ENCODE measurements at places on chromosomes 3 and 15.

GRCh38 chr3:9316881-9317361 lies 45.9 kb upstream of the THUMPD3 start:
- no peak for DNase-seq

DNA sequence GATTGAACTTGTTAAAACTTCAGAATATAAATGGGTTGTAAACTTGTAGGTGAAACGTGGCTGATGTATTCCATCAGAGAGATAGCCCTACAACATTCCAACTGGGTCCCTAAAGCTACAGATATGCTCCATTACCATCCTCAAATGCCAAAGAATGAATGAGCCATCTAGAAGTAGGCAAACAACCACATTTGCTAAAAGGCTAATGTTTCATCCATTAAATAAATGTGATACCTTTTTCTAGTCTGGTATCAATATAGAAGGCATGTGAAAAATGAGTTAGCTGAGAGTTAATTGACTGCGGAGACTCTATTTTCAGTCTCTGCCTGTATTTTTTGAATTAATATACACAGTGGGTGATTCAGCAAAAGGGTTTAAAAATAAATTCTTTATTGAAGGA lies 203.8 kb downstream of the RBMS3 start:
- no peak for DNase-seq

- no peak for DNase-seq
Measured at GRCh38 chr15:68417897-68418296, 14.1 kb downstream of the ITGA11 start.

- DNase-seq = no peak
Measured at GRCh38 chr15:92601592-92602266, 53.8 kb downstream of the FAM174B start.

DNA sequence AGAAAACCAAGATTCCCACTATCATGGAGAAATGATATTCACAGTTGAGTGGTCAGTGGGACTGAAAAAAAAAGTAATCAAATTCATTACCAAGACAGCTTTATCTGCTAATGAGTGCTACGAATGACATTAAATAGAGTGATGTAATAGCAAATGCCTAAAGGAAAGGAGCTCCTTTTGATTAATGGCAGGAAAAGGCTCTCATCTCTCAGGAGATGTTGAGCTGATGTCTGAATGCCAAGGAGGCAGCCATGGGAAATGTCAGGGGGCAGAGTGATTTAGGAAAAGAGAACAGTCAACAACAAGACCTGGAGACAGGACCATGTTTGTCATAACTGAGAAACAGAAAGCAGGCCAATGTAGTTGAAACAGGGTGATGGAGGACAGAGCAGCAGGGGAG lies 96.7 kb upstream of the SNTN start:
- no peak for DNase-seq

DNA sequence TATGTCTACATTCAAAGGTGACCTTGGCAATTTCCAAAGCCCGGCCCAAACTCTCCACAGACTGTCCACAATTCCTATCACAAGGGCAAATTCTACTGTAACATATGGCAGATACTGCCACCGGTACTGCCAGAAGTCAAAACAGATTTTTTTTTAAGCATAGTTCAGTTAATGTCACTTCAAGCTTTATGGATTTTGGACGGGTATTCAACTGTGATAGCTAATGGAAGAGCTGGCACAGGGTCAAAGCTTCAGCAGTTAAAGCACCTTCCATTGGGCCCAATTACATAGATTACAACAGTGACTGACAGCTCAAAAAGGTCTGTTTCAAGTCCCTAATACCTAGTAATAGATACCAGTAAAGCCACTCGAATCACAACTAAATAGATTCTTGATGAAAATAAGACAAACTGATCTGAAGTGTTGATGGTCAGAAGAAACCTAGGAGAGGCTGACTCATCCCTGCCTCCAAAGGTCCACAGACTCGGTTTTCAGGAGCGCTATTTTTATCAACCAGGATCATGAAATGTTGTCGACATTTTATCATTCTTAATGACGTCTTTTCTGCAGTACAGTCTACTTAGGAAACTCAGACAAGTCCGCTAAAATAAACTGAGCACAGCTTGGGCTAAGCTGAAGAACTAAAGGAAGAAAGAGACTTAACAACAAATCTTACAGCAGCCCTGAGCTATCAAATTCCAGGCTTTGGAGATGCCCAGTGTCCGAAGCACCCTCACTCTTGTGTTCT lies 38.7 kb downstream of the ANXA2 start:
- DNase-seq = no peak

- DNase-seq = no peak
Measured at GRCh38 chr15:77719450-77719849, 86.7 kb upstream of the LINGO1 start.

GRCh38 chr3:113211330-113212149 lies at the start of gene BOC:
Gene BOC (plus strand): TSS chr3:113211557. CDS start chr3:113249803, 38,246 bp downstream.
- no peak for DNase-seq

GRCh38 chr3:124964387-124964786 lies 29.8 kb upstream of the MUC13 start:
- no peak for DNase-seq

- DNase-seq = no peak
Measured at GRCh38 chr3:136162322-136162721, 33.8 kb downstream of the MSL2 start.

- no peak for DNase-seq
Measured at GRCh38 chr3:55516392-55517030, 29.4 kb upstream of the WNT5A start.

DNA sequence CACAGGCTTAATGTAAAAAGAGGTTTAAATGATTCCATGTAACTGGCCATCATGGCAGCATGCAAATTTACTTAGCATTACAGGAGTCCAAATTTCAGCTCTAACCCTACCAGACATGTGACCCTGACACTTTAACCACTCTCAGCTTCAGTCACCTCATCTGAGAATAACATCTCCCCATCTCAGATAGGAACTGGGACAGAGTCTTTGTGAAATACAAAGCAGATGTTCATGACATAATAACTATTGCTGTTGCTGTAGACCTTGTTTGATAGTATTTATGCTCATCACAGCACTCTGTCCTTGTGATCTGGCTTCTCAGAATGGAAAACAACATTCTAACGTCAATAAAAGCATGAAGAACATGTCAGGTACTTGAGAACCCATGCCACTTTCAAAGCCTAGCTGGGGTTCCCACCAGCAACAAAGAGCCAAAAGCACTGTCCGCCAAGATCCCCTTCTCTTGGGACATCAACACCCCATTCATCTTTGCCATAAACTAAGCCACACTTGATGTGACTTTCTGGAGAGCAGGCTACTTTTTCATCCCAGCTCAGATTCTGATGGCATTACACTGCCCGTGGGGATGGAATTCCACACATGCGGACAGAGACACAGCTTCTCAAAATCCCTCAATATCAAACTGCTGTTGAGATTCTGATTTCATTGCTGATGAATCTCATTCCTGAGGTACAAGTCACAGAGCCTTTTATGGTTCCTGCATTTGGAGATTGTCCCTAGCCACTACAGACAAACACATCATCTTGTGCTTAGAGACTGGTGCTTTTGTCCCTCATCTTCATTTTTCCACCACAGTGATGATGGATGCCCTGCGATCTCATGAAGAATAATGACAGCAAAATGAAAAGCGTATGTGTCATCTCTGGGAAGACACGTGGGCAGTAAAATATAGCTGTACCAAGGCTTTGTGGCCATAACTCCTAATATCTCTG lies 202.7 kb downstream of the TNIK start:
- DNase-seq = no peak

DNA sequence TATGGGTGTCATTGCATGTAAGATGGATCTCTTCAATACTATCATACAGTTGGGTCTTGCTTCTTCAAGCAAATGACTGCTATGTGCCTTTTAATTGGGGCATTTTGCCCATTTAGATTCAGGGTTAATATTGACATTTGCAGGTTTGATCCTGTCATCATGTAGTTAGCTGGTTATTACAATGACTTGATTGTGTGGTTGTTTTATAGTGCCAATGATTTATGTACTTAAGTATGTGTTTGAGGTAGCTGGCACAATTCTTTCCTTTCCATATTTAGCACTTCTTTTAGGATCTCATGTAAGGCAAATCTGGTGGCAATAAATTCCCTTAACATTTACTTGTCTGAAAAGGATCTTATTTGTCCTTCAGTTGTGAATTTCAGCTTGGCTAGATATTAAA lies 267.5 kb downstream of the VGLL3 start:
- no peak for DNase-seq

GRCh38 chr3:23004971-23005370 lies 198.2 kb upstream of the UBE2E2 start:
- no peak for DNase-seq

DNA sequence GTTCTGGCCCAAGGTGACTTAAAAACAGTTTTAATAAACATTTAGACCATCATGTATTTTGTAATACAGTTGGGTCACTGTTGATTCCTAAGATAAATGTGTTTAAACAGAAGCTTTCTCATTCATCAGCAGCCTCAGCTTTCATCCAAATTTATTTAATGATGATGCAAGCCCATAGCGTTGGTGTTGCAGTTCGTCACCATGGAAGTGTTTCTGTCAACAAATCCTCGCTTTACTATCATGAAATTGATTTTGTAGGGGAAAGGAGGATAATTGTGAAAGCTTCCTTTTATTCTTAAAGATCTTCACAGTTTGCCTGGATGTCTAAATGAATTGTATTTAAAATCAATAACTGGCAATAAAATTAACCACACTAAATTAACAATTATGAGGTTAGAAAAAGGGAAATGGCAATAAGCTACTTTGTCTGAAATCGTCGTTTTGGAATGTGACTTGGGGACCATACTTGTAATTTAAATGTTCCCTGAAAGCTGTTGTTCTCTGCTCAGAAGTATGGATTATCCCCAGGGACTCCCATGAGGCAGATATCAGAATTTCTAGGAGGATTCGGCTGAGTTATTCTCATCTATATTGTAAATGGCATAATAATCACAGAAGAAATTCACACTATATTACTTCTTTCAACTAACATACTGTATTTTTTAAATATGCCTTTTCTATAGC lies 29.0 kb downstream of the CMSS1 start:
- no peak for DNase-seq

DNA sequence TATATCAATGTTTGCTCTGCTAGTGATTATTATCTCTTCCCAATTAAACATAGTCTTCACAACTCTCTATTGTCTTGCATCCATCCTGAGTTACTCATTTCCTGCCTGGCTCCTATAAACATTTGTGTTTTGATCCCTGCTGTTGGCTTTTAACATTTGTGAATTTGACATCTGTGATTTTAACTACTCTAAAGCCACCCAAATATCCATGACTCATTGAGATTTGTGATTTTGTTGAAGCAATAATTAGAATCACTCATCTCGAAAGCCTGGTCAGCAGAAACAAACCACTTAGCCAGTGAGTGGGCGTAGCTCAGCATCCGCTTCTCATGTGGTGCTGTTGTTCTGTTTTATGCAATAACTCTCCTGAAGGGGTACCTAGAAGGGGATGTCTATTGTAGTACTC lies 174.3 kb upstream of the ZBTB20 start:
- DNase-seq = no peak

- no peak for DNase-seq
Measured at GRCh38 chr3:115486880-115487279, 136.4 kb upstream of the GAP43 start.

DNA sequence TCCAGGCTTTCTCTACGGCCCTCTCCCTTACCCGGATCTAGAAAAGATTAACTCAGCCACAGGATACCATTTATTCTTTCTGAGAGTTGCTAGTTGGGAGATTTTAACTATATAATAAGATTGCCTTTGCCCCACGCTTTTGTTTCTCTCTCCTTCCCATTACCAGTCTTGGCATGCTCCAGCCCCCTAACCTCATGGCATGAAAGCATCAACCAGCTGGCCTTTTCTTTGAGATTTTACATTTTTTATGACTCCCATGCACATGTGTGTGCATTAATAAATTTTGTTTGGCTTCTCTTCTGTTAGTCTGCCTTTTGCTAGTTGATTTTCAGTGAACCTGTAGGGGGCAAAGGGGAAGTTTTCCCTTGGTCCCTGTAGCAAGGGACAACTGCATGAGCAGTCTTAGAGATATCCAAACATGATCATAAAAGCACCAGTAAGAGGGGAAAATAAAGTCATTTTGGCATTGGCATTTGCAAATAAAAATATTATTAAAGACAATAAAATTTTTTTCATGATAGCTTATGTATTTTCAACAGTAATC lies 73.6 kb downstream of the OXSM start:
- no peak for DNase-seq

DNA sequence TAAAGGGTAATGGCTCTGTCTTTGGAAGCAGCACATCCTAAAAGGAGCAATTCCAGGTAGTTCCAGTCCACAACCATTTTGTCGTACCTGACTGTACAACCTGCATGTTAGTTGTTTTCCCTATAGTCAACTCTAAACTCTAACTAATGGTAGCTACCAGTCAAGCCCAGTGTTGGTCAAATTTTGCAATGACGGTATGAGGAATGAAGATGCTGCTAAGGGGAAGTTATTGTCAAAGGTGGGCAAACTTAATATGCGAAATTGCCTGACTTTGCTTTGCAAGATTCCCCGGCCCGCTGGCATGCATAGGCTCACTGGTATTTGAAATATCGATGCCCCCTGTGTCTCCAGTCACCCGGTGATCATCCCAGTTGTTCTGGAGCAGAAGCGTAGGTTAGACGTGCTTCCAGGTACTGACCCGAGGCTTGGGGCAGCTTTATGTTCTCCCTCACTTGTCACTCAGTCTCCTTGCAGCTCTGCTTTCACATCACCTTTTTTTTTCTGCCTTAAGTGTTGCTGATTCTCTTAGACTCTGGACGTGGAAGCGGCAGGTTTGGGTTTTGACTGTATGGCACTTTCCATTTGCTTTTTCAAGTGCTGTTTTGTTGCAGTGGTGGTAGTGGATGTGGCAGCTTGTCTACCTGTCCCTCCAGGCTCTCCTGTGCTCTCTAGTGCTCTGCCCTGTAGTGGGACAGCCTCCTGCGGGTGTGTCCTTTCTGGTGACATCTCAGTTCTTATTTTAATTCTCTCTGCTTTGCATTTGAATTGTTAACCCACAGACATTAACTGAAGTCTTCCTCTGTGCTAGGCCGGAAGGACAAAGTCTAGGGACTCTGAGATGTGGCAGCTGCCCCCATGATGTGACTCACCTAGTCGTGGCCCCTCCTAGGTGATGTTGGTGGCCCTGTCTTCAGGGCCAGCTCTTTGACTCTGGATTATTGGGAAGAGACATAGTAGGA lies 95.8 kb upstream of the UMPS start:
- no peak for DNase-seq

DNA sequence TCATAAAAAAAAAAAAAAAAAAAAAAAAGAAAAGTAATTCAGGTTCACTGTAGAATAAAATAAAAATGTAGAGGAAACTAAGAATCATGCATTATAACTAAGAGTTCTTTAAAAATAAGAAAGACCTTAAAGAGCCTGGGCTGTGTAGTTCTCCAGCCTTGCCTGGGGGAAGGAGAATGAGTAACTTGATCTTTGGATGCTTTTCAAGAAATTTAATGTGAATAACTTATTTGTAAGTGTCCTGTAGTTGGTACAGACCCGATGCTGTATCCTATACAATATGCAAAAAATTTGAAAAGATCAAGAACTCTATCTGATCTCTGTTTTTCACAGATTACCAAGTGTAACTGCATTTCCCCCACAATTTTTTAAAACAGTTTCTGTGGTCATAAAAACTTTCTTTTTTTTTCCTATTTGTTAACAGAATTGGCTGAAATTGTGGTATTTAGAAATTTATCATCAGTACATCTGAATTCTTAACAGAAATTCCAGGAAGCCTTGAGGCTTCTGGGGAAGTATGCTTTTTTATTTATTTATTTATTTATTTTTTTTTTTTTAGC lies 195.3 kb downstream of the THRB start:
- DNase-seq = no peak
